HS-5 (cell line): ENCODE measurements at places on chromosomes 7 and 10.

GRCh38 chr10:34966040-34966439 lies 124.1 kb downstream of the CUL2 start:
- DNase-seq: no peak

DNA sequence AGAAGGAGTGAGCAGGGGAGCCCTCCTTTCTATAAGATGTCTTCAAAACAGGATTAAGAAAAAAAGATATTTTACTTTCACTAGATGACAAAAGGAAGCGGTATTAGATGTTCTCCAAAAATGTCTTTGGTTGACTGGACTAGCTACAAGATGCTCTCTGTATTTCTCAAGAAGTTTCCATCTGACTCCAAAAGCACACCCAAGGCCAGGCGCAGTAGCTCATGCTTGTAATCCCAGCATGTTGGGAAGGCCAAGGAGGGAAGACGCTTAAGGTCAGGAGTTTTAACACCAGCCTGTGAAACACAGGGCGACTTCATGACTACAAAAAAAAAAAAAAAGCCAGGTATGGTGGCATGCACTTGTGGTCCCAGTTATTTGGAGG lies 84.5 kb downstream of the PIP4K2A start:
- DNase-seq: no peak

GRCh38 chr10:51876979-51877378 lies 177.6 kb upstream of the CSTF2T start:
- no peak for DNase-seq

DNA sequence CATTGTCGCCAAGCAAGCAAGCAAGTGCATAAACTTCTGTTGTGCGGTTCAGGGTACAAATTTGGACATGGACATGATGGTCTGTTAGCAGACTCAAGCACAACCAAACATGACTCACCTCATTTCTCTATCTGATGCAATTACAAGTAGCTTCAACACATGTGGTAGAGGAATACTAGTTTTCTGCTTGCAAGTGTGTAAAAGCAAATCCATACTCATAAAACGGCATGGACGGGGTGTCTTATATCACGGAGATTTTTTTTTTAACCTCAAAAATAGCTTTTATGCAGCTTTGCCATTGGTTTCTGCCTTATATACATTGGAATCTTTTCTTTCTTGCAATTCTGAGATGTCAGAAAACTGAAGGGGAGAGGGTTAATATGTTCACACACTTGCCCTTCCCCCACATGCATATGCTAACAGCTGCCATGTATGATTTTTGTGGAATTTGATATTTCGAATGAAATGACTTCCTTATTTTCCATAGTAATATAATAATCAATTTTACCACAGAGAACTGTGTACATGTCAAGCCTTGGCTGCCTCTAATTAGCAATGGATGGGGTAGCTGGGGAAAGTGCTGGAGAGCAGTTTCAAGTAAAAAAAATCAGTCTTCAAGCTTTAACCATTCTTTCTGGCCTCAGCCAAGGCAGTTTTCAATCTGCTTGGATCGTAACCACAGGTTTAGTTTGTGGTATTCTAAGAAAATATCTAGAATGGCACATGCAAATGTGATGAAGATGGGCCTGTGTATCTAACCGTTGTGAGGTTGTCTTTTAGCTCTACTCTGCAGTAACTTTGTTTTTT lies 106.0 kb upstream of the PDCD4 start:
- no peak for DNase-seq

GRCh38 chr10:32984003-32984600 lies 26.1 kb upstream of the ITGB1 start:
- DNase-seq: no peak

DNA sequence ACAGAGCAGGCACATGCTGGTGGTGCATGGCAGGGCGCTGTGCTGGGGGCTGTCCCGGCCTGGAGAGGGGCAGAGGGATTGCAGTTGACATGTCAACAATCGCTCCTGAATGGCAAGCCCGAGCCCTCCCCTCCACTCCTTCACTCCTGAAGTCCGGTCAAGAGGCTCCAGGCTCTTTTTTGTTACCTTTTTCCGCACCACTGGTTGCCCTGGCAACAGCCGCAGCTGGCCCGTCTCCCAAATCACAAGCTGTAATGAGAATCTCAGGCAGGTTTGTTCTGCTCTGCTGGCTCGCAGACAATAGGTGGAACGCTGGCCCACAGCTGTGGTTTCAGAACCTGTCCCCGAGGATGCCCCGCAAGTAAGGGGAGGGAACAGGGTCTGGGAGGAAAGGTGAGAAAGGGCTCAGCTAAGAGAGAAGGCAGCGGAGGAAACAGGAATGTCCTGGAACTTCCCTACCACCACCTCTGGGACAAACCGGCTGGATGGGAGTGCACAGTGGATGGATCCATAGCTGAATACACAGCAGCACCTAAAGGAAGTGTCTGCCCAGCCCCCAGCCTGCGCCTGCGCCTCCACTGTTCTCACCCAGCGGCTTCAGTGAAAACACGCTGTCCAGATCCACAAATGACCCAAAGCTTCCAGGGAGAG lies 58.9 kb downstream of the CALML3 start:
- no peak for DNase-seq
